Right ventricle myocardium inferior (tissue), 1 donor: ENCODE measurements at places on chromosomes 5 and 9.

DNA sequence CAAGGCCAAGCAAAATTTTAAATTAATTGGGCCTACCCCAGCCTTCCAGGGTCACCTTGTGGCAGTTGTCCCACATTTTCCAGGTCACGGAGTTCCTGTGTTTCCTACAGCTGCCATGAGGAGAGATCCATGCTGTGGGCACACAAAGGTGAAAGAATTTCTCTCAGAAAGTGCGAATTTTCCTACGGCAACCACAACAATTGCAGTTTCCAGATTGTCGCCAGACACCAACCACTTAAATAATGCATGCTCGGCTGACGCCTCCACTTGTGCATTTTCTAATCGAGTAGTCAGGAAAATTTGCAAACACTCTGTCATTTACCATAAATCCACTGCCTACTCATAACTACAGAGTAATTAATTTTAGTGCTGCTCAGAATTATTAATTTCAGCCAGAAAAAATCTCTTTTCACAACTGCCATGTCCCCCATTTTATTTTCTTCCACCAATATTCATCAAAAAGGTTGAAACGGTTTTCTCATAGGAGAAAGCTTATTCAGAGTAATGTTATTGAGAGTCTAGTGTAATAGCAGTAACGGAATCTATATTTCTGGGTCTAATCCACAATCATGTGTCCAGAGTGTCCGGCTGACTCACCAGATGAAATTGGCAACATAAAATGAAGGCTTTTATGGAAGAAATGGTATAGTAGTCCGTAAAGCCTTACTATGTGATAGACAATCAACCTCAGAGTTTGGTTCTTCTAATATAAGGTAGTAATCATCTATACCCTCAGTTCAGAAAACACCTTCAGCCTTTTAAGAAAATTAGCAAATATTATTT lies 389.8 kb downstream of the NR2F1-AS1 start:
- DNase-seq, result no peak

DNA sequence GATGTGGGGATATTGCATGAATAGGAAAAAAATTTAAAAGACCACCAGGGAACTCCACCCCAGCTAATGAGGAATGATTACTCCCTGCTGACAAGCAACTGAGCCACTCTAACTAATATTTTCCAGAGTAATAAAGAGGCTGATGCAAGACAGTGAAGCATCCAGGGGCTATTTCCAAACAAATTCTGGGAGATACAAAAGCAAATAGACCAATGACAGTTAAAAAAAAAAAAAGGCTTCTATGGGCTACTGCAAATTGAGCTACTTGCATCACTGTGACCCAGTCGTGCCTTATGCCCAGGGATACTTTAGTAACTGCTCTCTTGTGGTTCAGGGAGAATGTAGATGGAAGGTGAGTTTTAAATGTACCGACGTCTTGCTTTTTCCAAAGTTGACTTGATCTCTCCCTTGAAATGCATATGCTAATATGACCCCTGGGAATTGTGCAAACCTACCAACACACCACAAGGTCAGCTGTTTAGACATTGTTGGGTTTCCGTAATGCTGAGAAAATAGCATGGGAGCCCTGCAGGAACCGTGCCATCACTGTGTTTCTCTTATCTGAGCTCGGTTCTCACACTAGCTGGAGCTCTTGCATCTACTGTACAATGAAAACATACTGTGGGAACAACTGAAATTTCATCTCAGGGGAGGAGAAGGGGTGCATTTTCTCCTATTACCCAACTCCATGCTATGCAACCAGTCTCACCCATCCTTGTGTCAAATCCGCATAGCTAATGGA lies 250.6 kb upstream of the MAP3K1 start:
- DNase-seq, result no peak

- no peak for DNase-seq
Observed at GRCh38 chr5:137040024-137040423, 459.1 kb downstream of the SPOCK1 start.

- no peak for DNase-seq
Observed at GRCh38 chr9:116149844-116150243, 3.7 kb upstream of the PAPPA start.

GRCh38 chr9:16816011-16816410 lies 54.5 kb downstream of the BNC2 start:
- no peak for DNase-seq

- no peak for DNase-seq
Observed at GRCh38 chr5:16568875-16569580, 47.8 kb downstream of the RETREG1 start.

GRCh38 chr5:173789031-173789920 lies 98.9 kb upstream of the CPEB4 start:
- DNase-seq, result no peak

DNA sequence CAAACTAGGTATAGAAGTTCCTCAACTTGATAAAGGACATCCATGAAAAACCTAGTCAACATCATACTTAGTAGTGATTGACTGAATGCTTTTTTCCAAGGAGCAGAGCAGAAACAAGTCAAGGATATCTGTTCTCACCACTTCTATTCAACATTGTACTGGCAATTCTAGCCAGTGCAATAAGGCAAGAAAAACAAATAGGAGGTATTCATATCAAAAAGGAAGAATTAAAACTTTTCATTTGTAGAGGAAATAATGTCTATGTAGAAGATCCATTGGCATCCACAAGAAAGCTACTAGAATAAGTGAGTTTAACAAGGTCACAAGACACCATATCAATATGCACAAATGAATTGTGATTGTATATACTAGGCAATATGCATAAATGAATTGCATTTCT lies 28.2 kb upstream of the ORM1 start:
- DNase-seq, result no peak

GRCh38 chr5:123717139-123717538 lies 205.2 kb downstream of the CSNK1G3 start:
- no peak for DNase-seq

- no peak for DNase-seq
Observed at GRCh38 chr5:15526413-15526812, 26.4 kb downstream of the FBXL7 start.

GRCh38 chr5:165232509-165233028 lies 1727.2 kb downstream of the MAT2B start:
- DNase-seq, result no peak

GRCh38 chr5:67493676-67494075 lies 297.1 kb upstream of the CD180 start:
- DNase-seq, result peak; percentile 63

DNA sequence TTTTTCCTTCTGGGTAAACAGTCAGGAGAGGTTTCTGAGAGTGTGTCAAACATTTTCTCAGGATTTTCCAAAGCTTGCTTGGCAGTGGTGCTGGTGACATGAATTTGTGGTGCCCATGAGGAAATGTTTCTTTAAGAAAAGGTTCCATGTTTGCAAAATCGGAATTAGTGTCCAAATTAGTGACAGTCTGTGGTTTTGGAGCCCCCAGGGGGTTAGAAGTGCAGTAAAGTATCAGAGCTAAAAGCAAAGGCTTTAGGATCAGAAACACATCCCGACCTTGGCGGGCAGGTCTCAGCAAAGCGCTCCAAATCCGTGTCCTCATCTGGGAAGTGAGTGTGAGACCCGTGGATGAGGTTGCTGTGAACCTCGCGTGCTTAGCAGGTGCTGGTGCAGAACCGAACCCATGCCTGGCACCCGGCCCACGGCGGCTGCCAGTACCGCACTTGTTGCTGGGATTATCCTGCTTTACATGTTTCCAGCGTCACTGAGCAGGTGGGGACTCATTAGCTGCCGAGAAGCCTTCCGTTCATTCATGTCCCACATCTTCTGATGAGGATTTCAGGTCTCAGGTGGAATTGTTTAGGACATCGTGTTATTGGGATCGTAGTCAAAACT lies 70.8 kb upstream of the COL5A1 start:
- no peak for DNase-seq
